ENCODE measurements at places on chromosomes 5 and 9.
A peak's percentile ranks its signal among the peaks of the same experiment; 100 is the strongest.

GRCh38 chr9:3517377-3518048 is 8.3 kb downstream of the RFX3 start:
- DNase-seq = no peak

GRCh38 chr5:104189031-104189430 is 626.4 kb upstream of the NUDT12 start:
- DNase-seq = peak; percentile 81

DNA sequence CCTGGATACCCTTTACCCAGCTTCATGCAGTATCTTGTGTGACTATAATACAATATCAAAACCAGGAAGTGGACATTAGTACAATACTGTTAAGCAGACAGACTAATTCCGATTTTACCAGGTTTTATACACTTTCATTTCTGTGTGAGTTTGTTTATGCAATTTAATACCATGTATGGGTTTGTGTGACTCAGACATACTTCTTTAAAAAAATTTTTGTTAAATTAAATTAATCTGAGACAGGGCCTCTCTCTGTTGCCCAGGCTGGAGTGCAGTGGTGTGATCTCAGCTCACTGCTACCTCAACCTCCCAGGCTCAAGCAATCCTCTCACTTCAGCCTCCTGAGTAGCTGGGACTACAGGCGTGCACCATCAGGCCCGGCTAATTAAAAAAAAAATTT is 156.8 kb downstream of the GAPVD1 start:
- no peak for DNase-seq

GRCh38 chr5:139178935-139179334 is 19.2 kb downstream of the SIL1 start:
- DNase-seq = peak; percentile 56

- no peak for DNase-seq
Measured at GRCh38 chr9:82513242-82513751, 524.7 kb downstream of the SPATA31D1 start.

Measured in mammary epithelial cell (primary cell).